ENCODE measurements at places on chromosomes 12 and 14.

GRCh38 chr14:55207832-55208231 is 16.4 kb upstream of the DLGAP5 start:
- DNase-seq: no peak

DNA sequence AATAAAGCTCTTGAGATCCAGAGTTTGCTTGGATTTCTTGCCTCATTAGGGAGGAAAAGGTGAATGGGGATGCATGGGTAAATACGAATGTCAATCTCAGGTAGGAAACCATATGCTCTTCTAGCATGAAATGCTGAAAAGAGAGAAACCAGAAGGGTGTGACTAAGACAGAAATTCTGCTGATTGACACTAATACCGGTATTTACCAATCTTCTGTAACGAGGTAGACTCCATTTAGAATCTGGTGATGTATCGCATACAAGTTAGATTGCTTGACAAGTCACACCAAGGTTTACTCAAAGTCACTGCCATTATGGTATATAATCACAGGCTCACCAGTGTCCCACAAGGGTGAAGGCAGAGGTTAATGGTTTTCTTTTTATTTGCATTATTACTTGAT is 337.9 kb downstream of the NRXN3 start:
- DNase-seq: no peak

- no peak for DNase-seq
Observed at GRCh38 chr12:68806488-68807237, 1.3 kb upstream of the MDM2 start.

GRCh38 chr14:88251650-88252049 is 71.4 kb downstream of the KCNK10 start:
- no peak for DNase-seq

DNA sequence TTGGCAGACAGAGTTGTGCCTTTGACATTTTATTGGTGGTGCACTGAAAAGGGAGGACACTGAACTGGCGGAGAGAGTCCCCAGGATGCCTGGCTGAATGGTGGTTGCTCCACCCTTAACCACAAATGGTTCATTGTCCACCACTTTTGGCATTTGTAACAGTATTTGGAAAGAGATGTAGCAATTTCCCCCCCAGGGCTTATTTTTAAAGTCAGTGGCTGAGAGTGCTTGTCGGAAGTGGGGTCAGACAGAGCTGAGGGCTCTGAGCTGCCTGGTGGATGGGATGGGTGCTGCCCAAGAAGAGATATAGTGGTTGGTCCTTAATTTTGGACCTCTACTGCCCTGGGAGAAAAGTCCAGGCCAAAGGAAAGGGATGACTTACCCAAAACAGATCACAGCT is 31.5 kb upstream of the FGF6 start:
- DNase-seq: no peak

GRCh38 chr14:94655169-94655710 is 43.0 kb downstream of the SERPINA3 start:
- no peak for DNase-seq

DNA sequence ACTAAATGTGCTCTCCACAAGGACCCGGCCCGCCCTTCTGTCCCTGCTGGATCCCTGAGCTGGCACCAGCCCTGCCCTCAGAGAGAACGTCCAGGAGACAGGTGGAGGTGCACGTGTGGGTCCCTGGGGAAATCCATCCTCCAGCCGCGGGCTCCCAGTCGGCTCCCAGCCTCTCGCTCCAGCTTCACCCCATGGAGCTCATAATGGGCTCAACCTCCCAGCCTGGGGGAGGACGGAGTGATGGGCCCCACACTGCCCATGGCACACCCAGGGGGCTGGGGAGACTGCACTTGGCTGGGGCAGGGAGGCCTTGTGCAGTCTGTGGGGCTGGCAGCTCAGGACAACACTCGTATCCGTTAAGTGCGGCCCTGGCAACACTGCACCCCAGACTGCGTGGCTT is 250.5 kb downstream of the TMEM121 start:
- DNase-seq: no peak

DNA sequence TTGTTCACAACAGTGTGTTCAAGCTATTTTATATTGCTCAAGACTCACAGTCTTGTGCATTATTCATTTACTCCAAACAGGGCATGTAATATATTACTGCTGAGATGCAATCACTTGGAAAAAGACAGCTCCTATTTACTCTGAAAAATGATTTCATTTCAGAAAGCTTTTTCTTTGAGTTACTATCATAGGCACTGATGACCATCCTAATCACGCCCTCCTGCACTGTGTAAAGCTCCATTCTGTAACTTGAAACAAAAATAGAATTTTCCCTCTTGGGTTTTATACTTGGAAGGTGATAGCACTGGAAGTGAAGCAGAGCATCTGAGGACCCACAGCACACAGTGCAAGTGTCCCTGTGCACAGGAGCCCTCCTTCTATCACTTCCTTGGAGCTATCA is 55.6 kb downstream of the RTN1 start:
- no peak for DNase-seq

- DNase-seq: peak; percentile 94
Observed at GRCh38 chr12:22658214-22658613, 33.2 kb downstream of the ETNK1 start.

Measured in astrocyte (in vitro differentiated cells and primary cell).